ENCODE measurements at places on chromosomes 2 and 18. TPM values are rescaled to one million over a fixed set of nuclear protein-coding genes. Genes with fewer than 3 reads are reported as not detected.

ITPRIPL1 gene
- not detected for total RNA-seq

TEKT4 gene
- not detected for total RNA-seq

SKA1 gene
- 12.4 TPM for total RNA-seq

EFR3B gene
- total RNA-seq, result 12.7 TPM

IL1R2 gene
- 0.63 TPM for total RNA-seq

NAT8 gene
- total RNA-seq, result not detected

XDH gene
- 0.96 TPM for total RNA-seq

SLC4A3 gene
- 3.7 TPM for total RNA-seq

All from A549 treated with ZK216348 at 1 μM for 4 hours (cell line).